ENCODE measurements at places on chromosomes 7 and 10. TPM values are rescaled to one million over a fixed set of nuclear protein-coding genes. Genes with fewer than 3 reads are reported as not detected.
A peak's percentile ranks its signal among the peaks of the same experiment; 100 is the strongest.

DNA sequence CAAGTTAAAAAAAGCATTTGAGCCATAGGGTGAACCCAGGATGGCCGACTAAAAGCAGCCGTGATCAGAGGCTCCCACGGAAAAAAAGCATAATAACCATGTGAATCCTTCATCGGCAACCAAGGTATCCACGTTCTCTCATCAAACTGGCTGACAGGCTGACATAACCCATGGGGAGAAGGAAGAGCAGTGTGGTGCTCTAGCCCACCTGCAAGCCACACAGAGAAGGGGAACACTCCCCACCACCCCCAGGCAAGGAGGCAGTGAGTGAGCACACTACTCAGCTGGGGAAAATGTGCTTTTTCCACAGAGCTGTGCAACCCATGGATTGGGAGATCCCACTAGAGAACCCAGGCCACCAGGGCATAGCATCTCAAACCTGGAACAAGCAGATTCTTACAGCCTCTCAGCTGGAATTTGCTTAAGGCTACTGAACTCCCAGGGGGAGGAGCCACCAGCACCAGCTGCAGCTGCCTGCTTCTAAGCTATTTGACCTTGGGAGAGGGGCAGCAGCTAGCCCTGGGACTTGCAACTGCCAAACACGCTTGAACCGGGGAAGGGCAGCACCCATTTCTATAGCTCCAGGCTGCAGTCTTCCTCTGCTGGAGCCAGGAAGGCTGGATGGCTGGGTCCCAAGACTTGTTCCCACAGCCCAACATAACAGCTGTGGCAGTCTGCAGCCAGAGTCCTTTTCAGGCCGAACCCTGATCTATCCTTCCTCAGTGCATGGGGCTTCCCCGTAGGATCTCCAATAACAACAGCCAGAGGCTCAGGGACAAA is 178.2 kb upstream of the NRG3 start:
- no peak overlapping the region for H3K4me3 ChIP-seq
- no peak overlapping the region for H3K27ac ChIP-seq
- no peak for DNase-seq

PTF1A gene
- not detected for total RNA-seq

DNA sequence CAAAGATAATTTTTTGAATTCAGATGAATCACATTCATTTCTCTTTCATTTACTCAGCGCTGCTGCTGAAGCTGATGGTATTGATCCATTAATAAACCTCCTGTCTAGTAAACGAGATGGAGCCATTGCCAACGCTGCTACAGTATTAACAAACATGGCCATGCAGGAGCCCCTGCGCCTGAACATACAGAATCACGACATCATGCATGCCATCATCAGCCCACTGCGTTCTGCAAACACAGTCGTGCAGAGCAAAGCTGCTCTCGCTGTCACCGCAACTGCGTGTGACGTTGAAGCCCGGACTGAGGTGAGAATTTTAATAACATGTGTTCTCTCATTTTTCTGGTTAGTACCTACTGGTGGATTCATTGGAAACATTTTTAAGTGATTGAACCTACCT is 70.2 kb downstream of the ARMC3 start:
- H3K36me3 ChIP-seq, result no peaks in the 10 kb centered on the region
- H3K27ac ChIP-seq, result no peak overlapping the region
- DNase-seq, result no peak
- no peak overlapping the region for H3K4me3 ChIP-seq

DNA sequence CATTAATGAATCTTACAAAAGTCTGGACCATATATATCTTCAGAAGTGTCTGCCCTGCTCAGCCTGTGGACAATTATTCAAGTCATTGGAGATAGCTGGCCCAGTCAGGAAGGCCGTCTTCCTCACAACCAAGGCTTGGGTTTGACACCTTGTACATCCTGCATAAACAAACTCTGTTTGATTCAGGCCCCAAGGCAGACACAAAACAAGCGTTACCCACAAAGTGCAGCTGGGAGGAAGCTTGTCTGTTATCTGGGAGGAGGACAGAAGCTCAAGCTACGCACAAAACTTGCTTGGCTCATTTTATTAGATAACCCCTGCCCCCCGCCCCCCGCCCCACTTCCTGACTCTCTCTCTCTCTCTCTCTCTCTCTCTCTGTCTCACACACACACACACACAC is 166.9 kb upstream of the WDR11 start:
- H3K4me1 ChIP-seq, result no peaks in the 10 kb centered on the region
- no peak overlapping the region for H3K27ac ChIP-seq
- H3K27me3 ChIP-seq, result no peaks in the 10 kb centered on the region
- no peaks in the 10 kb centered on the region for H3K36me3 ChIP-seq
- DNase-seq, result no peak

PHYHIPL gene
- total RNA-seq, result not detected

DNA sequence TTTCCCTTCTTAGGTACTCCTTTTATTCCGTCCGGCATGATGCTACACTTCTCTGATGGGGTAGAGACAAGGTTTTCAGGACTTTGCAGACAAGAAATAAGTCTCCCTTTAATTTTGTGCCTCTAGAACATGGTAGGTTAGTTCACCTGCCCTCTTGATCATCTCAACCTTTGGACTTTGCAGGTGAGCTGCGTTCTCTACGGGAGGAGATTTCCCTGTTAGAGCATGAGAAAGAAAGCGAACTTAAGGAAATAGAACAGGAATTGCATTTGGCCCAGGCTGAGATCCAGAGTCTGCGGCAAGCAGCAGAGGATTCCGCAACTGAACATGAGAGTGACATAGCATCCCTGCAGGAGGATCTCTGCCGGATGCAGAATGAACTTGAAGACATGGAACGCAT is 9.2 kb downstream of the CCDC136 start:
- no peaks in the 10 kb centered on the region for H3K27me3 ChIP-seq
- no peaks in the 10 kb centered on the region for H3K36me3 ChIP-seq
- H3K4me3 ChIP-seq, result no peak overlapping the region
- no peak for DNase-seq

CLDN3 gene
- total RNA-seq, result not detected

SDHAF3 gene
- total RNA-seq, result 21.0 TPM

DNA sequence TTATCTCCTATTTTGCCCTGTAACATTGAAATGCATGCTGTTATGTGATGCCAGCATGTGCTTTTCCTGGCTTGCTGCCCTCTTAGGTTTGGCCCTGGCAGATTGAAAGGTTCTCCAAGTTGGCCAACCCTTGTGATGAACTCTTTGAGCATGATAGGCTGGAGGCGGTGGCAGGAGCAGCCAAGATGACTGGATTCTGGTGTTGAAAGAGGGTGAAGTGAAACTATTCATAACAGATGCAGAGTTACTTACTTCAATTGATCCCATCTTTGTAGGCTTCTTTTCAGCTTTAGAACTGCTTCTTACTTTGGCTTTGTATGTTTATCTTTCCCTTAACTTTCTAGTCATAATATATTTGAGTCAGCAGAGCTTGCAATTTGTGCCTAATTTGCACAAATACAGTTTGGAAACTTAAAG is 57.6 kb downstream of the BICC1 start:
- H3K27ac ChIP-seq, result no peak overlapping the region
- no peaks in the 10 kb centered on the region for H3K4me1 ChIP-seq
- no peak for DNase-seq
- no peaks in the 10 kb centered on the region for H3K36me3 ChIP-seq
- no peaks in the 10 kb centered on the region for H3K27me3 ChIP-seq

GBX1 gene
- not detected for total RNA-seq

CNOT4 gene
- total RNA-seq, result 23.3 TPM

GRCh38 chr10:26215935-26216584 is 514 bp upstream of the GAD2 start:
- H3K4me3 ChIP-seq, result peak overlapping the region; percentile 32
- H3K4me1 ChIP-seq, result peaks cover 35% of the 10 kb centered on the region

GRCh38 chr10:94677691-94678090 is 5.8 kb upstream of the CYP2C18 start:
- no peaks in the 10 kb centered on the region for H3K4me1 ChIP-seq
- H3K27ac ChIP-seq, result no peak overlapping the region
- no peaks in the 10 kb centered on the region for H3K36me3 ChIP-seq
- H3K4me3 ChIP-seq, result no peak overlapping the region

GRCh38 chr7:102463841-102464576 is 654 bp downstream of the ALKBH4 start:
- H3K4me3 ChIP-seq, result peak overlapping the region; percentile 95
- no peak for DNase-seq
- H3K27me3 ChIP-seq, result no peaks in the 10 kb centered on the region
- peak overlapping the region; percentile 87 for H3K27ac ChIP-seq
- H3K36me3 ChIP-seq, result peaks cover 2% of the 10 kb centered on the region
- peaks cover 26% of the 10 kb centered on the region for H3K4me1 ChIP-seq

DNA sequence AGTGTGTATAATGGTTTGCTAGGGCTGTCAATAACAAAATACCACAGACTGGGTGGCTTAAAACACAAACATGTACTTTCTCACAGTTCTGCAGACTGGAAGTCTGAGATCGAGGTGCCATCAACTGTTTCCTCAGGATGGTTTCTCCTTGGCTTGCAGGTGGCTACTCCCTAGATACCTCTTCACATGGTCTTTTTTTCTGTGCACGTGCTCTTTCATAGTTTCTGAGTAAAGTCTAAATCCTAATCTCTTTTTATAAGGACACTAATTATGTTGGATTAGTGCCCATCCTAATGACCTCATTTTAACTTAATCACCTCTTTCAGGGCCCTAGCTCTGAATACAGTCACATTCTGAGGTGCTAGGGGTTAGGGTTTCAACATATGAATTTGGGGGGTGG is 65.9 kb downstream of the AMPH start:
- peaks cover 4% of the 10 kb centered on the region for H3K27me3 ChIP-seq
- no peaks in the 10 kb centered on the region for H3K36me3 ChIP-seq
- DNase-seq, result no peak

PEX1 gene
- total RNA-seq, result 13.6 TPM

HACD1 gene
- total RNA-seq, result 1.1 TPM

DNA sequence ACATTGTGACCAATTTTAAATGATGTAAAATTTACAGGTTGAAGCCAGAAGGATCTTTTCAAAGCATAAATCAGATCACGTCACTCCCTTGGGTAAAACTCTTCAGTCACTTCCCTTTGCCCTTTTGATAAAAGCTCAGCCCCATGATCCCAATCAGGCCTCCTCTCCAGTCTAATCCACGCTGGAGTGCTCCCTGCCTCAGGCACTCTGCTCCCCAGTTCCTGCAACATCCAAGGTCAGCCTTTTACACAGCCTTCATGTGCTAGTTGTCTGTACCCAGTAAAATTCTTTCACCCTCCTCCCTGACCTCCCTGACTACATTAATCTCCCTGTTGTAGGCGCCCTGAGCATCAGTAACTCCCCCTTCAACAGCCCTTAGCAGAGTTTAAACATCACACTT is 14.1 kb downstream of the ELMO1 start:
- H3K27ac ChIP-seq, result no peak overlapping the region
- no peaks in the 10 kb centered on the region for H3K36me3 ChIP-seq
- no peak for DNase-seq
- no peaks in the 10 kb centered on the region for H3K27me3 ChIP-seq
- peaks cover 27% of the 10 kb centered on the region for H3K4me1 ChIP-seq
- no peak overlapping the region for H3K4me3 ChIP-seq

ARHGEF35 gene
- 2.4 TPM for total RNA-seq

GRCh38 chr10:91043173-91043910 is 122.5 kb upstream of the ANKRD1 start:
- H3K27ac ChIP-seq, result no peak overlapping the region
- no peak for DNase-seq
- peaks cover 2% of the 10 kb centered on the region for H3K4me1 ChIP-seq
- peaks cover 27% of the 10 kb centered on the region for H3K27me3 ChIP-seq
- H3K4me3 ChIP-seq, result no peak overlapping the region
- no peaks in the 10 kb centered on the region for H3K36me3 ChIP-seq

- no peaks in the 10 kb centered on the region for H3K27me3 ChIP-seq
- no peak overlapping the region for H3K4me3 ChIP-seq
- no peak overlapping the region for H3K27ac ChIP-seq
- DNase-seq, result no peak
- H3K36me3 ChIP-seq, result no peaks in the 10 kb centered on the region
These were observed 489.5 kb downstream of the SH2D4B start for GRCh38 chr10:81027223-81027622.

- no peak overlapping the region for H3K27ac ChIP-seq
- no peak overlapping the region for H3K4me3 ChIP-seq
- H3K36me3 ChIP-seq, result no peaks in the 10 kb centered on the region
- no peaks in the 10 kb centered on the region for H3K27me3 ChIP-seq
- DNase-seq, result no peak
These were observed 121.8 kb downstream of the CUX1 start for GRCh38 chr7:101939136-101939695.

DNA sequence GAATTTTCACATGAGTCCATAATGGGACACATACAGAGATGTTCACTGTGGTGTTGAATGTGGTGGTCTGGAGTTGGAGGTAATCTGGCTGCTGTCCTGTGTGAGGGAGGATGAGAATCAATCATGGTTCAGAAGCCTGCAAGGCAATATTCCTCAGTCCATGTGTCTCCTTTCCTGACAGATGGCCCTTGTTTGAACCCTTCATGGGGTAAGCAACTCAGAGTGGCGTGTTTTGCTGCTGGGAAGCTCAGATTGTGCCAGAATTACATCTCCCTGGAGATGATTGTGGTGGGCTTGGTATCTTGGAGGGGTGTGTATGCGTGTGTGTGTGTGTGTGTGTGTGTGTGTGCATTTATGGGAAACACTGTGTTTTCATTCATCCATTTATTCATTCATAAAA is 44.5 kb upstream of the COMTD1 start:
- peaks cover 25% of the 10 kb centered on the region for H3K27me3 ChIP-seq
- no peak overlapping the region for H3K27ac ChIP-seq
- no peaks in the 10 kb centered on the region for H3K36me3 ChIP-seq
- no peaks in the 10 kb centered on the region for H3K4me1 ChIP-seq
- no peak for DNase-seq
- H3K4me3 ChIP-seq, result no peak overlapping the region

- H3K4me3 ChIP-seq, result no peak overlapping the region
- H3K27me3 ChIP-seq, result no peaks in the 10 kb centered on the region
- no peak for DNase-seq
- peaks cover 16% of the 10 kb centered on the region for H3K4me1 ChIP-seq
- H3K27ac ChIP-seq, result no peak overlapping the region
These were observed 5.0 kb upstream of the PRKAR1B start for GRCh38 chr7:732094-732541.

DNA sequence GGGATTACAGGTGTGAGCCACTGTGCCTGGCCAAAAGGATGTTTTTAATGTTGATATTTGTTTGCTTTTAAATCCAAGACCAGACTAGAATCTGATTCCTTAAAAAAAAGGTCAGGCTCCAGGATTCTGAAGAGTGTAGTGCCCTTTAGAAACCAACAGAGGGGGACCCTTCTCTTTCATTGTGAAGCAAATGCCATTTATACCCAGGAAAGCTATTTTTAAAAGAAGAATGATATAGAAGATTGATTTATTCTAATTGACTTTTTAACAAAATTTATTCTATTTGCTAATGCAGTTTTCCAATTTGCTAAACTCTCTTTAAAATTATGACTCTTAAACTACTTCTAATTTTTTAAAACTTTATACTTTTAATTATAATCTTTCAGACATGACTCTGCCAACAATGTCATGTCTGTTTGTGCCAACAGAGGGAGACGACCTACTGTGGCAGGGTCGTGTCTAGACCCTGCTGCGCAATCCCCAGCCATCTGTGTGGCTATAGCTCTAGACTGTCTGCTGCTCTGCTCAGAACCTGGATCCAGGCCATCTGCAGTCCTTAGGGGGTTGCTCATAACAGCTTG is 201.0 kb upstream of the IMMP2L start:
- H3K27ac ChIP-seq, result no peak overlapping the region
- no peaks in the 10 kb centered on the region for H3K27me3 ChIP-seq
- DNase-seq, result no peak
- no peaks in the 10 kb centered on the region for H3K4me1 ChIP-seq
- H3K36me3 ChIP-seq, result no peaks in the 10 kb centered on the region
- no peak overlapping the region for H3K4me3 ChIP-seq
